Neural crest cell (in vitro differentiated cells): ENCODE measurements at places on chromosomes 4 and X.

GRCh38 chr4:104073229-104073628, 353.4 kb upstream of the TACR3 start:
- DNase-seq, result no peak

GRCh38 chrX:68415316-68415715, 18.0 kb downstream of the OPHN1 start:
- no peak for DNase-seq

DNA sequence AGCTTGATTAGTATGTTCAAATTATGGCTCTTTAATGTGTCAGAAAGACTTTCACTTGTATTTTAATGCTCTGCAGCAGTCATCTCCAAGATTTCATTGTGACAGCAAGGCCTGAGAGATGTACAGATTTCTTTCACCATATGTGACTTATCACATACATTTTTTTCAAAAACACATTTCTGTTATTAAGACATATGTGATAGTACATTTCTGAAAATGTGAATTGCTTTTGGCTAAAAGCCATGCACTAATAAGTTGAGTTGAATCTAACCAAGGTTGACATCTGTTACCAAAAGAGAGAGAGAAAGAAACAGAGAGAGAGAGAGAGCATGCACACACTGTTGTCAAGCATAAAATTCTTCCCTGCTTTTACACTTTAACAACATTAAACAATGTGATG, 409.3 kb downstream of the AFF2 start:
- DNase-seq, result no peak

GRCh38 chr4:109472343-109472761, 38.7 kb downstream of the SEC24B start:
- no peak for DNase-seq

GRCh38 chr4:143358923-143359643, 22.4 kb downstream of the GAB1 start:
- no peak for DNase-seq

DNA sequence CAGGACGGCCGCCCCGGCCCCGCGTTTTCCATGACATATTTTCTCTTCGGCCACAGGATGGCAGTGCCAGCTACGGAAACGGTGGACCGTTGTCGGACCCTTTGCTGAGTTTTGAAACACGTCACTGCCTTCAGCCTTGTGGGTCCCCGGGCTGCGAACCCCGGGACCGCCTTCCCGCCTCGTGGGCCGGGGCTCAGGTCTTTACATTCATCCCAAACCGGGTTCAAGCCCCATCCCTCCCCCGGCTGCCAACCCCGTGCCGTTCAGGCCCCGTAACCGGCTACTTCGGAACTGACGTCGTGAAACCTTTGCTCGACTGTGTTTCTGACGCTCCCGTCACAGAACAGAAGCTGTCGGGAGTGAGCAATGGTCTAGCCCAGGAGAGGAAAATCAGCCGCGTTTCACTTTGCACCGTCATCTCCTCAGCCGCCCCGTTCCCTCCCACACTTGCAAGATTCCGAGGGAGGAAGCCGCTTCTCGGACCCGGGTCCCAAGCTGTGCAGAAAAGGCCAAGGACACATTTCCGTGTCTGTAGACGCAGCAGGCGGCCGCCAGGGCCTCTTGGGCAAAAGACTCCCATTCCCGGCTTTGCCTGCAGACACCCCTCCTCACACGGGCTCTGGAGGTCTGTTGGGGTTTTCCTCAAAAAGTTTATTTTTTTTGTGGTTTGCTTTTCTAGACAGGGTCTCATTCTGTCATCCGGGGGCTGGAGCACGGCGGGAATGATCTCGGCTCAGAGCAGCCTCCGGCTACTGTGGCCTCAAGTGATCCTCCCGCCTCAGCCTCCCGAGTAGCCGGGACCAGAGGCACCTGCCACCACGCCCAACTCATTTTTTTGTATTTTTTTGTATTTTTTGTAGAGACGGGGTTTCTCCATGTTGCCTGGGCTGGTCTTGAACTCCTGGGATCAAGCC, 41.4 kb upstream of the PPP2R3B start:
- peak; percentile 65 for DNase-seq

- DNase-seq, result no peak
Measured at GRCh38 chr4:3797831-3798790, 31.9 kb downstream of the ADRA2C start.

DNA sequence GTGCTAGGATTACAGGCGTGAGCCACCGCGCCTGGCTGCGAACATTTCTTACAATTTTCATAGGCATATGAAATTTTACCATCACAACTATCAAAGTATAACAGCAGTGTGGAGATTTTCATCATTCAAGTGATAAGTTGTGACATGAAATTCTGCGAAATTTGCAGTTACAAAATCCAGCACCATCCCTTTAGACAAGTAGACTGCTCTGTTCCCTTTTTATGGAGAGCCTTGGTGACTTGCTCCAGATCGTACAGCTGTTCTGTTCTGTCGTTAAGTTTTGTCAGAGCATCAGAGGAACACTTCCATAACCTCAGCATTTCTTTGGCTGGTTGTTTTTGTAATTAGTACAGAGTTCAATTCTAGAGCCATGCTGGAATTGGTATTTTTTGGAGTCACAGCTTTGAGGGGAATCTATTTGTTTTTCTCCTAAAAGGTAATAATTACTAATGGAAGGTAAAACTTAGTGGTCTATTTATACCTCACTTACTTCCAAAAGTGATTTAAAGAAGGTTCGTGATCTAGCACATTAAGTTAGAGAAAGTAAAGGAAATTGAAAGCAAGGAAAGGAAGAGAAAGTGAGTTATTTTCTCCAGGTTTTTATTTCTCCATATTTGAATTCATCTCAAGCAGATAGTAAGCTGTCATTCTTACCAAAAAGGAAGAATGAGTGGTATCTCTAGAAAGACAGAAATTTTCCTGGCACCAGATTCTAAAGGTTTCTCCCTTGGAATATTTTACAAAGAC, 22.1 kb downstream of the ZRSR2 start:
- DNase-seq, result no peak

DNA sequence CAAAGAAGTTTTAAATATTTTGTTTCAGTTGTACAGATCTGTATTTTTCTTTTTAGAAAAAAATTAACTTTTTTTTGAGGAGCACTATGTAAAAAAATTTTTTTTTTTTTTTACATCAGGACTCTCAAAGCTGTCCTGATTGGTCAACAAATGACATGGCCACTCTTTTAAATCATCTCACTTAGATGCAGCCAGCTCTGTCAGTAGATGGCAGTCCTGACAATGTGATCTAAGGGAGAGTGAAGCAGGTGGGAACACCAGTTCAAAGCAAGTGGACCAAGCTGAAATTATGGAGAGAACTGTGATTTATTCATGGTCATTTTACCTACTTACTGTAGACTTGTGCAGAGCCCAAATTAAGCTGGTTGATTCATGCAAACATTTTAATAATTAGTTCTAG, 174.7 kb upstream of the GPRIN3 start:
- no peak for DNase-seq

- no peak for DNase-seq
Measured at GRCh38 chr4:110751986-110752385, 129.1 kb upstream of the PITX2 start.

- DNase-seq, result no peak
Measured at GRCh38 chr4:53764761-53765490, 173.6 kb upstream of the LNX1 start.
